ENCODE measurements at places on chromosomes 3 and 15.

DNA sequence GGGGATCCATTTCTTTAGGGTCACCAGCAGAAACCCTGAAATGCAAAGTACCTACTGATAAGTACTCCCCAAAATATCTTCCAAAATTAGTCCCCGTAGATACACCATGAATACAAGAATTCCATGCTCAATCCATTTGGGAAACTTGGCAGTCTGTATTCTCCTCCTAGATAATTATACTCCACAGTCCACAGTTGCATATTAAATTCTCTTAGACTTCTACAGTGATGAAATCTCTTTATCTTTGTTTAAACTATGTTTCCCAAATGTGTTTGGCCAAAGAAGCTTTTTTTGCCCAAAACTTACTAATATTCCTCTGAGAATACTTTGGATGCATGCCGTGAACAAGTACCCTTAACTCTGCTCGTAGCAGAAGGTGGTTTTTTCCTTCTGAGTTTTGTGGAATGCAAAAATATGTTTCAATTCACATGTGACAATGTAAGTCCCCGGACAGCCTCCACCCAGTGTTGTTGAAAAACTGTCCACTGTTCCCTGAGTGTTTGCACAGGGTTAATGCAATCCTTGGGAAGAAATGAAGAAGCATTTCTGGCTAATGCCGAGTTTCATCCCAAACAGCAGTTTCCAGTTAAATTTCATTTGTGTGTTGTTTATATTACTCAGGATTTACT, 126.7 kb downstream of the ARNT2 start:
- DNase-seq: no peak

DNA sequence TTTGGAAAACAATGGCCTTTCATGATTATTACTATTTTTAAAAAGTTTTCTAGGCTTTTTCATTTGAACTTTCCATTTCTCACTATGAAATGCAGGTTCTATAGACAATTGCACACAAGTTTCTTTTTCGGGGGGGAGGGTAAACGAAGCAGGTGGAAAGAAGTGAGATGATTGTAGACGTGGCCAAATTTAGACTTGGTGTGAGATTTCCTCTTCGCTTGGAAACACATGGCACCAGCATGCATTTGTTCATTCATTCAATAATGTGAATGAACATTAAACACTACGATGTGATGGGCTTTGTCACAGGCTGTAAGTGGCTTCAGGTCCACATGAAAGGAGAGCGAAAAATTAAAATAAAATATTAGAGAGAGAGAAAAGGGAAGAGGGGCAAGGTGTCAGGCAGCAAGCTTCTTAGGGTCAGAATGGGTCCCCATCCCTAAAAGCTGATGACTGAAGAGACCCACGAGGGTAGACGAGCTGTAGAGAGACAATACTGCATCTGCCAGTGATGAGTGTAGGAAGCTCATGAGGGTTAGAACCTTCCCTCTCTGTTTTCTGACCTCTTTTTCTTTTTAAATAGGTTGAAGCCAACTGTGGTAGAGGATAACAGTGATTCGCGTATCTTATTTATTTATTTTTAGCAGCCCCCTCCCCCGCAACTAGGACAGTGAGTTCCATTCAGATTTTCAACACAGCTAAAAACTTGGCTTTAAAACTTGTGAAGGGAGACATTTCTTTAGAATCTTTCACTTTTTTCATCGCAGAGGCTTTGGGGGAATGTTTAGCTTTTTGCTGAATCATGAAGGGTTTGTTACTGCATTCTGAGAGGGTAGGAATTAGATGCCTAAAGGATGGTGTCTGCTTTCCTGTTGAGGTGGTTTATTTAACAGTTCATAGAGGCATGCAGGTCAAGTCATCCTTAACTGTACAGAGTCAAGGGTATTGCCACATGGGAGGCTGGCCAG, 36.2 kb downstream of the GAP43 start:
- no peak for DNase-seq

DNA sequence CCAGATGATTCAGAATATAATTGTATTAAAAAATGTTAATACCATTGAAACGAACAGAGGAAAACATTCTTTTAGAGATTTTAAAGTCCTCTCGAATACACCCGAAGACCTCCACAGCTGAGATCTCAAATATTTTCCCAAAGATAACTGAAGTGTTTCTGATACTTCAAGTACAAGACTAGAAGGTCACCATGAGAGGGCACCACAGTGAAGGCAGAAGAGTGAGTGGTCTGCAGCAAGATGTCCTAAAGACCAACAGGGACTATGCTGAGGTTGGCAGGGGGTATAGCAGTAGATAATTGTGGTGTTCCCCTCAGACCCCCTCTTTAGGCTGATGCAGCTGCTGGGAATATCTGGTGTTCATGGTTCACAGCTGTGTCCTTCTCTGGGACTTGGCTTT, 156.5 kb downstream of the PDCD6IP start:
- no peak for DNase-seq

DNA sequence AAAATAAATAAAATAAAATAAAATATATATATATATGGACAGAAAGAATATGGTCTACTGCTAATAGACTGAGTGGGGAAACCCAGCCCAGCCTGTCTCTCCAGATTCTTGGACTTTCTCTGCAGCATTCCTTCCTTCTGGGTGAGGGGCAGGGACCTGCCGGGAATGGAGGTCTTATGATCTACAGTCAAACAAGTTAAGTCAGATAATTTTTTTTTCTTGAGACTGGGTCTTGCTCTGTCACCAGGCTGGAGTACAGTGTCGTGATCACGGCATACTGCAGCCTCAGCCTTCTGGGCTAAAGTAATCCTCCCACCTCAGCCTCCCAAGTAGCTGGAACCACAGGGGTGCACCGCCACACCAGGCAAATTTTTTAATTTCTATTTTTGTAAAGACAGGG, 33.5 kb upstream of the ZNF774 start:
- no peak for DNase-seq

GRCh38 chr15:64651601-64652191, 123.7 kb downstream of the RBPMS2 start:
- no peak for DNase-seq

DNA sequence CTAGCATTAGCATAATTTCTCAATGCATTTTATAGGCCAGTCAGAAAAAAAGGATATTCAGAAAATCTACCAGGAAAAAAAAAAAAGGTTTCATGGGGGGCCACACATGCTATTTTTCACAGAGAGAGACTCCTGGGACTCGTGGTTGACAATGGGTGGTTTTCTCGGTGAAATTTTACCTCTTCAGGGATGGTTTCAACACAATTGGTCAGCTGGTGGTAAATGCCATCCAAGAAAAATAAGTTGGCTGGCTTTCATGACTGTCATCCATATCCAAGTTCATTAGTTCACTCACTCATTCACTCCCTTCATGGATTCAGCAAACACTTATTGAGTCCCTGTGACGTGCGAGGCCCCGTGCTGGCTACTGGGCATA, 217.3 kb downstream of the SHQ1 start:
- peak; percentile 18 for DNase-seq

GRCh38 chr15:93035953-93036810, 52.8 kb downstream of the RGMA start:
- no peak for DNase-seq

- DNase-seq: no peak
These were observed 114.4 kb downstream of the MBNL1 start for GRCh38 chr3:152383136-152383606.

DNA sequence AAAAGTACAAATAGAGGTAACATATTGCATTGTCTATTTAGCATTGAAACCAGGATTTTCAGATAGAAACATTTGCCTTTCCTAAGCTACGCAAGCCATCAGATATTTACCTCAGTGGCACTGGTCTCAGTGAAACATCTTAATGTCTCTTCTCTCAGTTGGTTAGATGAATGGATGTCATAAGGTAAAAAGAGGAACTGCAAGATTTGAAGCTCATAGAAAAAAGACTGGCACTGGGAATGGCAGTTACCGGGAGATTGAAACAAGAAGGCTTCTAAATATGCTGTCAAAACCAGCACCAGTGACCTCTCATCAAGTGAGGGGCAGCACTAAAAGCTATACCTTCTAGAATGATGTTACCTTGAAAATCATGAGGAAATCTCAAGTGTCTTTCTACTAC, 486.4 kb downstream of the FHIT start:
- DNase-seq: no peak

- DNase-seq: no peak
These were observed 311.2 kb upstream of the NAALADL2 start for GRCh38 chr3:174547801-174548435.

DNA sequence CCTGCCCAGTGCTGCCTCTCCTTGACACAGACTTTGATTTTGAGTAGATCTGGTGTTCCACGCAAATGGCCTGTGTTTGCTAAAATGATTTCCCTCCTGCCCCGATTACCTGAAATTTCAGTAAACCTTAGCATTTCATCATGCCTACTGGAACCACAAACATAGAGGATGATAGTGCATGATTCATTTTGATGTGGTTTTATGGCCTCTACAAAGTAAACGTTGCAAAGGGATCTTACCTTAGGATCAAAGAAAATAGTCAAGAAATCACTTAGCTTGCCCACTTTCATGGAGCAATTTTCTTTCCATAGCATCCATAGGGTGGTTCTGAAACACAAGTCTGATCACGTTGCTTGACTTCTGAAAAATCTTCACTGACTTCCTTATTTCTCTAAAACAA, 524.6 kb upstream of the ATP11B start:
- DNase-seq: no peak

Measured in NCI-H187 (cell line).